ENCODE measurements at places on chromosomes 5 and 9.

DNA sequence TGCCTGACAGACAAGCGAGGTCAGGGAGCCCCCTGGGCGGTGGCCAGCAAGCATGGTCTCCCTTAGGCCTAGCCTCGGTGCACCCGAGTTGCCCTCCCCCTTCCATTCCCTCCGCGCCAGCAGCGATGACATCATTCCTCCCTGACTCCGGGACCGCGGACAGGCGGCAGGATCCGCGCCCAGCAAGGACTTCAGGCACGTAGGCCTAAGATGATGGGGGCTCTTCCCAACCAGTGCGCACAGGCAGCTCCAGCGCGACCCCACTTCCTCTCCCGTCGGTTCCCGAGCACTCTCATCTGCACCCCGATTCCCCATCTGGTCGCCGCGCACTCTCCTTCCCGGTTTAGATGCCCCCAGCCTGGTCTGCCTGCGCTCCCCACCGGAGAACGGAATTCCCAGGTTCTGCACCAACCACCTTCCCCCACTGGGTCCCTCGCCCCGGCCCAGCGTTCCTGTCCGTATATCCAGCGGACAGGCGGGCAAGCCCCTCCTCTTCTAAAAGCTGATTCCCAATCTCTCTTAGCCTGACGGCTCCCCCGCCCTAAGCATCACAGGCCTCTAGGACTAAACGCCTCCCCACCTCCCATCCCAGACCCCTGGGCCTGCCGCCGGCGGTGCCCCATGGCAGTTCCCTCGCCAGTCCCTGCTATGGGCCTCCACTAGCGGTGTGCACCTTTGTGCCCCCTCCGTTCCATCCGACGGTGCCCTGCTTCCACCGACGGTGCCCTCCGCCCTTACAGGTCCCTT, 931 bp downstream of the FAM219A start:
- peak; percentile 64 for DNase-seq

GRCh38 chr9:16721972-16722371, 148.5 kb downstream of the BNC2 start:
- no peak for DNase-seq

DNA sequence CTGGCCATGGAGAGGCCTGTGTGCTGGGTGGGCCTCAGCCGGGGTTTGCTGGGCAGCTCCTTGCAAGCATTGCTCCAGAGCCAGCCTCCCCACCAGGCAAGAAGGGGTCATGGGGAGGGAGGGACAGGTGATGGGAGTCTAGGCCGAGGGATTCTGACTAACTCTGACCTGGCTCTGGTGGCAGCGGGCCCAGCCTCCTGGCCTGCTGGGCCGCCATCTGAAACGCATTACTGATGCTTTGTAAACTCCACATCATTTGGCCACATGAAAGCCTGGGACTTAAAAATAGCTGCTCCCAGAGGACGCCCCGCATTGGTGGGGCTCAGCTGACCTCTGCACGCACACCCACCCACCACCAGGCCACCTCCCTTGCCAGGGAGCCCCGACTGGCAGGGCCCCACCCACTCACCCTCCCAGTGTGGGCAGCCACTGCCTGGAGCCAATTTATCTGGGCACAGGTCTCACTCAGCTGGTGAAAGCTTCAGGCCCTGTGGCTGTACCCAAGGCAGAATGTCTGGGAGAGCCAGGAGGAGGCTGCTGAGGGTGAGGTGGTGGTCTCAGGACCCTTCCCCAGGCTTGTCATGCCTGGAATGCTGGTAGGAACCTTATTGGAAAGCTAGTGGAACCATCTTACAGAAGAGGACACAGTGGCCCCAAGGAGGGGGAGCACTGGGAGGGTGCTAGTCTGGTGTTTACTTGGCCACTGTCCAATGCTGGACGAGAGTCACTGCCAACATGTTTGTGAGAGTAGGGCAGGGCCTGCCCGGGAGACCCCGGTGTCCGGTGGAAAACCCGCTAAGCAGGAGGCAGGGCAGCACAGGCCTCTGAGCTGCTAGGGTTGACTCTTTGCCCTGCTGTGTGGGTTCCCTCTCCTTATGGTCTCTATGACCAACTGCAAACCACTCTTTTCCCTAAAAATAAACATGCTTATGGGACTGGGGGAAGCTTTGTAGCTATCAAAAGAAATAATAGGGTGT, 10.8 kb downstream of the TCF7 start:
- DNase-seq = peak; percentile 58

DNA sequence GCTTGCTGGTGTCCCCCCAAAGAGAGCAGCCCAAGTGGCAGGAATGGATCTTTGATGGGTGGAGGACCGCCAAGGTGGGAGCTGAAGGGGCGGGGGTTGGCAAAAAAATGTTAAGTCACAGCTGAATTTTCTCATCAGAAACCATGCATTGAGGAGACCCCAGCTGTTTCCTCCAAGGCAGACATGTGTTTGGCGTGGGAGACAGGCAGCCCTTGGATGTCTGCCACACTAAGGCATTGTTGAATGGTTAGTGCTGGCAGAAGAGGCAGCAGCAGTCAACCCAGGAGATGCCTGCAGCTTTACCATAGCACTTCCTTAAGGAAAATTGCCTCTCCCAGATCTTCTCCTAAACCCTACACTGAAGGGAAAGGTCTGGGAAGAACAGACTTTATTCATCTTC, 394.9 kb upstream of the CD180 start:
- no peak for DNase-seq

All from right hindlimb (tissue), 1 donor.